GM13977 (cell line): ENCODE measurements at places on chromosomes 16 and 17.

GRCh38 chr16:4852221-4852872 is 5.1 kb downstream of the UBN1 start:
- no peak for DNase-seq

DNA sequence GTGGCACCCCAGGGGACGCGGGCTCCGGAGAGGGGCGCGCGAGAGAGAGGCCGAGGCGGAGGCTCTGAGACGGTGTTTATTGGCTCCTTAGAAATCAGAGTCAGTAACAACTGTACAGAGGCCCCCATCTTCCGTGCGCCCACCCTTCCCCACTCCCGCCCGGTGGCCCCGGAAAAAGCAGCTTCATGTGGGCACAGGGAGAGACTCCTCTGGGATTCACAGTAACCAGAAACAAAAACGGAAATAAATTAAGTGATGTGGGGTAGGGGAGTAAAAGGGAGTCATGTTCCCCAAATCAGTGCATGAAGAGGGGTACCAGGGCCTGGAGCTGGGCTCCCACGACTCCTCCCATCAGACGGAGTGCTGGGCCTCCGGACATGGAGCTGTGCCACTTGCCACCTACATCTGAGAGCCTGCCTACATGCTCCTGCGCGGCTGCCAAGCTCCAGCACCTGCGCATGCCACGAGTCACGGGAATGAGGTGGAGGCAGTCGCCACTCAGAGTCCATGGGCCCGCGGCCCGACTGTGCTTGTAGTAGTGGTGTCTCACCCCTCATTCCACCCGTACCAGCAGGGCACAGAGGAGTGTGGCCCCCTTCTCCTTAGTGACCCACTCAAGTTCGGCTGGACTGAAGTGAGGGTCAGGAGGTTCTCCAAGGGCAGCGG is 543 bp upstream of the GPS2 start:
- no peak for DNase-seq

- DNase-seq, result no peak
These were observed 6.4 kb downstream of the FCSK start for GRCh38 chr16:70460737-70461261.

- DNase-seq, result no peak
These were observed 46.0 kb downstream of the LMF1 start for GRCh38 chr16:924806-925205.

DNA sequence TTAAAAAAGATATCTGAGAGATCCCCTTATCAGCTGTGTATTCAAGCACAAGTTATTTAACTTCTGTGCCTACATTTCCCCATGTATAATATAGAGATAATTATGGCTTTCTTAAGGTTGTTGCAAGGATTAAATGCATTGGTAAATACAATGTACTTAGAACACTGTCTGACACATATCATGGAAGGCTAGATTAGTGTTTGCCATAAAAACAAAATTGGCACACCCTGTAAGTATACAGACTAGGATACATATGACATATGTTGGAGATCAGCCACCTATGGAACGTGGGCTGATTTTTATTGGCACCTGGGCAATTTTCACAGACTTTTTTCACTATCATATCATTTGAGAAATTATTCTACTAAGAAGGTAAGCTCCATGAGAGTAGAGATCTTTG is 2.2 kb downstream of the PMFBP1 start:
- no peak for DNase-seq

GRCh38 chr17:7403043-7403726 is 712 bp downstream of the TMEM256 start:
- no peak for DNase-seq

GRCh38 chr17:7219229-7219811 is 316 bp downstream of the DLG4 start:
- no peak for DNase-seq

DNA sequence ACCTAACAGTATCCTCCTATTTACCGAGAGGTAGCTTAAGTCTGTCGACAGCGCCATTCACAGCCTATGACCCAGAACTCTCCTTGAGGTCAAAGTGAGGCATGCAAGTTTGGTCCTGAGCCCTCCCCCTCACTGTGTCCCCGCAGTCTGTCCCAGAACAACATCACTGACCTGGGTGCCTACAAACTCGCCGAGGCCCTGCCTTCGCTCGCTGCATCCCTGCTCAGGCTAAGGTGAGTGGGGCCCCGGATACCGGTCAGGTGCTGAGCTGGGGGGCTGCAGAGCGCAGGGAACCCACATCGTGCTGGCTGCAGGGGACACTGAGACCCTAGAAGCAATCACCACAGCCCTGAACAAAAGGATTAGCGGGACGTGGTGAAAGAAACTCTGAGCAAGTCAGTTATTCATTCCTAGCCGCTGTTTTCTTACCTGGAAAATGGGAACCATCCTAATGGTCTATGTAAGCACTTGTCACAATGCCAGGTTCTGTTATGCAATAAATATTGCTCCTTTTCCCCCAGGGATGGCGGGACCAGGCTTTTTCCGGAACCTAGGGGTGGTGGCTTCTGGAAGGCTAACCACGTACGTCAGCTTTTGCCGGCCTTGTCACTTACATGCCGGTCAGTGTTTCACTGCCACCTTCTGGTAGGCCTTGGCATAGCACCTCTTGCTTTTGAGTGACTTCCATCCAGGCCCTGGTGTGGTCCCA is 23.8 kb downstream of the DEXI start:
- DNase-seq, result peak; percentile 80

- no peak for DNase-seq
These were observed 13.1 kb downstream of the SLC22A31 start for GRCh38 chr16:89187032-89187769.

DNA sequence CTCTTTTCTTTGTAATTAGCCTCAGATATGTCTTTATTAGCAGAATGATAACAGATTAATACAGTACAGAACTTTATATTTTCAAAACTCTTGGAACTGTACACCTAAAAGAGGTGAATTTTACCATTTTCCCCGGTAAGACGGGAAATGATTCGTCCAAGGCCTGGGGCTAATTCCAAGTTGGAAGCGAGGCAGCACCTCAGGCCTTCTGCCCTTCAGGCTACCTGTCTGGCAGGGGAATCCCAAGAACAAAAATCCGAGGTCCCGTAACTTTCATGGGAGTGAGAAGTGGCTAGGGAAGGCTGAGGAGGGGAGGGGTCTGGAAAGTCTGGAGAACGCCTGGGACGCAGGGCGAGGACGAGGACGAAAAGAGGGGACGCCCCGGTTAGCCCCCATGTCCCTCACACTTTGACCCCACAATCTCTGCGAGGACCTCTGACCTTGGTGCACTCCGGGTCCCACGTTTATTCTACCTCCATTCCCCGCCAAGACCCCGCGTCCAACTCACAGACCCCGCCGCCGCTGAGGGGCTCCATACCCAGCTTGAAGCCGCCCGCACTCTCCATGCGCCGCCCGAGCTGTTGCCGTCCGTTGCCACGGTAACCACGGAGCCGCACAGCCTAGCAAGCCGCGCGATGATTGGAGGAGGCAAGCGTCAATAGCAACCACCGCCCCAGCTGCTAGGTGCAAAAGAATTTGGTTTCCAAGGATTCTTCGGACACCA is at the start of gene HYDIN:
Gene HYDIN, minus strand, starts transcription at position 601 of the 724 bp plus-strand sequence. CDS start 43,827 bp downstream, outside the sequence.
- DNase-seq, result peak; percentile 16

DNA sequence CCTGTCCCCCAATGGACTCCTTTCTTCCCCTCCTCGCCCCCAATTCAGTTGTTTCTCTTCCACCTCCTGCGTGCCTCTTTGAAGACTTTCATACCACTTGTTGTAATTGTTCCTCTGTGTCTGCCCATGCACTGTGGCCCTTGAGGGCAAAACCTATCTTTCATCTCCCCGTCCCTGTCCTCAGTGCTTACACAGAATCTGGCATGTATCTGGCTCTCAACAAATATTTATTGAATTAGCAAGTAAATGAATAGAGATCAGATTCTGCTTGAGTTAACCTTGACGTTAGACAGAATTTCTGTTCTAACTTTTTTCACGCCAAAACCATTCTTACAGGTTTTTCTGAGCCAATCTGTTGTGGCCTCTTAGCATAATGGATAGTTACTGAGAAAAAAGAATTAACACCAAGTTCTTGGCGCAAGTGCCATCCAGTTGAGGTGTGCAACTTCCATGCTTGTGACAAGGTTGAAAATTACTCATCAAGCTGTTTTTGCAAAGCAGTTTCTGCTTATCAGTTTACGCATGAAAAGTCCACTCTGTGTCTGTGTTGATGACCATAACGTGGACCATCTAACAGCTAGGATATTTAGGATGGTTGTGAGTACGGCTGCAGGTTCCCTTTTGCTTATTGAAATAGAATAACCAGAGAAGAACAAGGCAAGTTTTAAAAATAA is 215.1 kb downstream of the PRKCA start:
- no peak for DNase-seq

- no peak for DNase-seq
These were observed 19.0 kb downstream of the CENPX start for GRCh38 chr17:82003411-82004381.

DNA sequence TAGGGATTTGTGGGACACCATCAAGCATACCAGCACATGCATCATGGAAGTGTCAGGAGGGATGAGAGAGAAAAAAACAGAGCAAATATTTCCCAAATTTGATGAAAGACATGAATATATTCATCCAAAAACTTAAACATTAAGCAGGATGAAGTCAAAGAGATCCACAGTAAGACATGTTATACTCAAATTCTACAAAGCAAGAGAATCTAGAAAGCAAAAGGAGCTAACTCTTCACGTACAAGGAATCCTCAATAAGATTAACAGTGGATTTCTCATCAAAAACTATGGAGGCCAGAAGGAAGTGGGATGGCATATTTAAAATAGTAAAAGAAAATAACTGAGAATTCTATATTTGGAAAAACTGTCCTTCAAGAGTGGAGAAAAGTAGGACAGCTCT is 374.8 kb downstream of the ZFHX3 start:
- no peak for DNase-seq

DNA sequence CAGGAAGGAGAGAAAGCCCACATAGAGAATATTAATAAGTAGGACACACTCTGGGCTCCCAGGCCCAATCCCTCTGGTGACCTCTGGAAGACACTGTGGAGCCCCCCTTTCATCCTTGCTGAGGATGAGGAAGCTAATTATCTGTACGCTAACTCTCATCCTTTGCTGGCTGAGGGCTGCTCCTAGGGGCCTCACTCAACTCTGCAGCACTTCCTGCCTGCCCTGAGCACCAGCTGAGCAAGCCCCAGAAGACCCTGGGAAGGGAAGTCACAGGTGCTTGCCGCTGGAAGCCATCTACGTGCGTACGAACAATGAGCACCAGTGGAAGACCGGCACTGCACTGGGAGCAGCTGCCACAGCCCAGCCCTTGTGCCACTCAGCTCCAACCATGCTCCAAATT is 145.8 kb upstream of the CDH5 start:
- DNase-seq, result no peak

DNA sequence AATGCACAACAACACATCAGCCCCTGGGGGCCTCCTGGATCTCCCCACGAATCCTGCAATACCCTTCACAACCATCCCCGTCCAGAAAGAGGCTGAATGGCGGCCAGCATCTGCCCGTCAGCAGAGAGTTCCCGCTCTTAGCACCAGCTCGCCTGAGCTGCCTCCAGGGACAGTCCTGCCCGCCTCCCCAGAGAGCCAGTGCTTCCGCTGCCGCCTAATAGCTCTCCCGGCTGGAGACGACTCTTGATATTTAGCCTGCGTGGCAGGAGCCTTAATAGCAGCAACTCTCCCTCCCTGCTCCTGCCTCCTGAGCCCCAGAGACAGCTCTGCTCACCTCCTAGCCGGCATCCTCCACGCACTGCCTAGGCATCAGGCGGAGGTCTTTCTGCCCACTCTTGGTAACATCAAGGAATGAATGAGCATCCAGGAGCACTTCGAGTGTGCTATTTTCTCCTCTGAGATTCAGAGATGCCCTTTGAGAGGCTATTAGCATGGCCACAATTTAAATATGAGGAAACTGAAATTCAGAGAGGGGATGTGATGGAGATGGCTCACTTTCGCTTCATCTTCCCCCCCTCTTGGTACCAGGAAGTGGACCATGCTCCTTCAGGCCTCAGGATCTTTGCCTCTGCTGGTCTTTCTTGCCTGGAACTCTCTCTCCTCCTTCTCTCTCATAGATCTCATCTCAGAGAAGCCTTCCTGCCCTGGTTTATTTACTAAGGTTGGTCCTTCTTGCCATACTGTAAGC is 67.9 kb downstream of the RAI1 start:
- DNase-seq, result no peak

DNA sequence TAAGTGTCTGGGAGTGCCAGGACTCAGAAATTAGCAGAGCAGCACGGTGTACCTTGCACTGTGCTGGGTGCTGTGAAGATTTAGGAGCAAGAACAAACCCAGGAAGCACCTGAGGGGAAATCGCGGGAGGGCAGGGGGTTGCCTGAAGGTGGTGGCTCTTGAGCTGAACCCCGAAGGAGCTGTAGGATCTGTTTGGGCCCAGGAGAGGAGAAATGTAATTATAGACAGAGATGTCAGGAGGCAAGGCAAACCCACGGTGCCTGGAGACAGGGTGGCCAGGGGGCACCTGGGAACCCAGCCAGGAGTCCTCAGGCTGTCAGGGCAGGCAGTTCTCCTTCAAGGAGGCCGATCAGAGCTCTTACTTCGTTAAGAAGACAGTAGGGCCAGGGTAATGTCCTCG is 109.1 kb downstream of the C16orf78 start:
- no peak for DNase-seq

DNA sequence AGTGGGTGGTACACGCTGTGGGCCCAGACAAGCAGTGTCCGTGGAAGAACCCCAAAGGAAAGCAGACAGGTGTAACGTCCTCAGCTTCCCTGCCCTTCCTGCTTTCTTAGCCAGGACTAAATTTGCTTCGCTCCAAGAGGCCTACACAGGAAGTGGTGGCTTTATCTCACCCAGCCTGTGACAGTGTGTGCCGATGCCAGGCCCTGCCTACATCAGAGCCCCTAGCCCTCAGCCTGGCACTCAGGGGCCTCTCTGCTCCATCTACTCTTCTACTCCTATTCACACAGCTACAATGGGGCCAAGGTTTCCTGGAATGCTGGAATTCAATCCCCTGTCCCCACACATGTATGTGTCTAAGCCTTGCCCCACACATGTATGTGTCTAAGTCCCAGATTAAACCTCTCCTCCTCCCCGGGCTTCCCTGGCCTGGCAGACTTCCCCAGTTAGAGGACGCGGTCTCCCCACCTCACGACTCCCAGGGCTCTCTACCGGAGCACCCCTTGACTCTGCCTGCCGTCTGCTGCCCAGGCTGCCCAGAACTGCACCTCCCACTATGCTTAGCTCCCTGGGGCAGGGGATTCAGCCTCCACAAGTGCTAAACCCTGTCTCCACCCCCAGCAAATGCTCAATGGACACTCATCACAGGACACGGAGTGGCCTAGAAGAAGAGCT is 8.2 kb downstream of the PGAP3 start:
- no peak for DNase-seq

- DNase-seq, result no peak
These were observed 153.5 kb downstream of the MYO1D start for GRCh38 chr17:32723310-32723955.

- no peak for DNase-seq
These were observed 112.2 kb downstream of the CMIP start for GRCh38 chr16:81556715-81557284.

- no peak for DNase-seq
These were observed 26.4 kb downstream of the ARHGAP17 start for GRCh38 chr16:24988593-24989338.

DNA sequence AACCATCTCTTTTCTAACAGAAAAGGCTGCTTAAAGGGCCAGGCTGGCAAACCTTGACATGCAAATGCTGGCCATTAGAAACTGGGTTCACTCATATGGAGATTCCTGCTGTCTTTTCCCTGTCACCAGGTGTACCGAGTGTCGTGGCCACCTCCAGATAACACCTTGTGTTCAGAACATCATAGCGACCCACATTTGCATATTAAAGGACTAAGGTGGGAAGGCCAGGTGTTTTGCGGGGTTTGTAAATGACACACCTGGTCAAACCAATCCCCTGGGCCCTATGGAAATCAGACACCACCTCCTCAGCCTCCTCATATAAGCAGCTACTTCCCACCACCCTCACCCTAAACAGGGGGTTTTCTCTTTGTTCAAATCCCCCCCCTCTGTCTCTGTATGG is 2.5 kb upstream of the AIPL1 start:
- no peak for DNase-seq
